ENCODE measurements at places on chromosomes 4 and X.

DNA sequence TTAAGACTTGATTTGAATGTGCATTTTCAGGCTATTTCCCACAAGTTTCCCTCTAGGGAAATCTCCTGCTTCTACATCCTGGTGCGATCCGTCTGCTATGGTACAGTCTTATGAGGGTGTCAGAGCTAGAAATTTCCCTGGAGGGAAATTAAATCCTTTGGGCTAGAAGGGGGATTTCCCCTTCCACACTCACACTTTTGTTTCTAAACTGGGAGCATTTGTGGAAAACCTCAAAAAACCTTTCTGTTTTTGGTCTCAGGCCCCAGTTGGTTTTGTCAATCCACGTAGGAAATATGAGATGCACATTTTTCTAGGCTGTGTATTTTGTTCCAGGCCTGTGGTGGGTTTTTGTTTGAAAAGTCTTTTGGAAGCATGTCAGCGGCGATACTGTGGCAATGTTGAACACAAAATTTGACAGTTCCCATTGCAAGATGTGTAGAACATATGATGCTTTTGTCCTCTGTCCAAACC lies 17.8 kb downstream of the HMGB3 start:
- DNase-seq = no peak

GRCh38 chr4:52126226-52126625 lies 75.1 kb downstream of the SPATA18 start:
- no peak for DNase-seq

DNA sequence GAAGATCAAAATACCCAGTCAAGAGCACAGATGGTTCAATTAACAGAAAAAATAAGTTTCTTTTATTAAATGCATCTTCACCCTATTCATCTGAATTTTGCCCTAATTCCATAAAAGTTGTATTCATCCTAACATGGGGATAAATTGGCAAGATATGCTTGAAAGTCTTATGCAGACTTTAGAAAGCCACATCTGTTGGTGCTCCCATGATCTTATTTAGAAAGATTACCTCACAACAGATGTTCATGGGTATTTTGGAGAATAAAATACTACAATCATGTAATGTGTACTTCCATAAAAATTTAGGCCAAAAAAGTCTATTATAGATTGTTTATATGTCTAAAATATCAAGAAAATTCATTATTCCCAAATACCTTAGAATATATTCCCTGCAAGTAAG lies 510.3 kb downstream of the TECRL start:
- DNase-seq = no peak

DNA sequence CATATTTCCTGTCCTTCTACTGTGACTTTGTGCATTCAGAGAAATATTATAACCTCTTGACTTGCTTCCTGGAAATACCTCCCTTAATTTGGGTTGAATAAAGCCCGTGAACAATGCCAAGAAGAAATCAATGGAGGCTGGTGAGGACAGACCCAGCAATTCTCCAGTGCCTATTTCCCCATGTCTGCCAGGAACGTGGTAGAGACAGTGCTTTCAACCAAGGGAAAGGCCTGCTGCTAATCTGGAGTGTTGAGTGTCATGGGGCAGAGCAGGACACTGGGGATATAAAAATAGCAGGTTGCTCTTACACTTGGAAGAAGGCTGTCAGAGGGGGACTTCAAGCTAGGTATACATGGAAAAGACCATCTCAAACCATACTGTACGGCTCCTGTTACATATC lies 19.9 kb downstream of the TSC22D3 start:
- no peak for DNase-seq

DNA sequence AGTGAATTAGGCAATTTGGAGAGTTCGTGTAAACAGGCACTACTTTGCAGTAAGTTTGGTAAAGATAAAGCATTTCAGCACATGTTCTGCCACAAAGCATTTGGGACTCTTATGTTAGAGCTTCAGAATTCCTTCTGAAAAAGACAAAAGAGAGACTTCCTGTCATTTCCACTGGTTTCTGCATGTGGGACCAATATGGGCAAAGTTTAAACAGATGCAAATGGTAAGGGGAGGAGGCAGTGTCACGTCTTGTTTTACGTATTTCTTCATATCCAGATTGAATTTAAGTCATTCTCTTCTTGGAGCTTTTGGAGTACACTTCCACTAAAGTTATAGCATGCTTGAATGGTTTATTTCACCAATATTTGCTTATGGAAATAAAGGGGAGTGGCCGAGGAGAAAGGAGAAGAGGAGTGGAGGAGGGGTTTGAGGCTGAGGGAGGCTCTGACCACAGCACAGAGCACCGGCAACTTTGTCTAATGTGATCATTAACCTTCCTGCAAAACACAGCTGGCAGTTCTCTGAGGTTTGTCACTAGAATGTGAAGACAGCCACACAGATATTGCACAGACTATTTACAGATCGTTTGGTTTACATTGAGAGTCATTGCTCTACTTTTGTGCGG lies at the start of gene APELA:
TSS of gene APELA (plus strand) at position 479 of the 625 bp plus-strand sequence. CDS start 154 bp downstream, outside the sequence.
- no peak for DNase-seq

DNA sequence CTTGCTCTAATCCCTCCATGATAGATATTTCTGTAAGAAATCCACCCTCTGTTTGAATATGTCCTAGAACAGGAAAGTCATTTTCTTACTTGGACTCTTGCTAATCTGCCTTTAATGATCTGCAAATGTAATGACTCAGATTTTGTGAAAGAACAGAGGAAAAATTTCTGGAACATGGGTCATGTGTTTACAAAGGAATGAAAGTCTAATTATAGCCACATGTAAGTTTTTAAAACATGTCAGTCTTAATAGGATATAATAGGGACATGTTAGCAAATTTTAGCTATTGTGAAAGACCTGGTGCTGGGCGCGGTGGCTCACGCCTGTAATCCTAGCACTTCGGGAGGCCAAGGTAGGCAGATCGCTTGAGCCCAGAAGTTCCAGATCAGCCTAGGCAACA lies 47.6 kb downstream of the GRK4 start:
- DNase-seq = no peak

- no peak for DNase-seq
These were observed 13.5 kb downstream of the KDM5C start for GRCh38 chrX:53211391-53211978.

- DNase-seq = peak; percentile 7
These were observed 220.7 kb downstream of the CAMK2D start for GRCh38 chr4:113540859-113541258.

GRCh38 chr4:16914208-16914607 lies 15.8 kb upstream of the LDB2 start:
- no peak for DNase-seq

DNA sequence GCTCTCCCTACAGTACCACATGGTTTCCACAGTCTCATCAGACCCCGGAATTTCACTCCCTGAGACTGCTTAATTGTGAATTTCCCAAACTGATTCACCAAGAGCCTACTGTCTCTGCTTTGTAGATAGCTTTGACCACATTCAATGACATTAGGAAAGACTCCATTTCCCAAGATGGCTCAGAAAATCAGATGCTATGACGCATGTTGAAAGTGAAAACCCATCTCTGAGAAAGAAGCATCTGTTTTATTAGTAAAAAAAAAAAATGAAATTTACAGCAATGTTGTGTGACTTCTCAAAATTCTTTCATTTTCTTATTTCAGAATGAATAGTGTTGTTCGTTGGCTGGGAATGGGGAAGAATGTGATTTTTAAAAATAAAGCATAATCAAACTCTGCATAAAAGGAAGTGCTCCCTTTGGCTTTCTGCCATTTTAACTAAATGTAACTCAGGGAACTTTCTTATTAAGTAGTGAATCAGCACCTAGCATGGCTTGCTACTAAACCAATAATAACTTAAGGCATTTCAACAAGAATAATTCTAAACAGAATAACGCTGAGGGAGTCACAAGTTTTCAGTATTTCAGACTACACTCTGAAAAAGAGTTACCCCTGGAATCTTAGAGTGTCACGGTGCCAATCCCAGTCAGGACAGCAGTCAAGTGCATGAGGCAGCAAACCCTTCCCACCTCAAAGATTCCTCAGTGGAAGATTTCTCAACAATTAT lies 97.4 kb upstream of the MYOZ2 start:
- DNase-seq = no peak

- no peak for DNase-seq
These were observed 626.5 kb upstream of the GALNTL6 start for GRCh38 chr4:171186700-171187099.

GRCh38 chr4:108926061-108926460 lies 163.2 kb upstream of the ETNPPL start:
- DNase-seq = no peak

- DNase-seq = no peak
These were observed 198.0 kb downstream of the GUCY2F start for GRCh38 chrX:109283870-109284269.

GRCh38 chrX:68748030-68748429 lies 80.8 kb upstream of the EFNB1 start:
- DNase-seq = no peak

DNA sequence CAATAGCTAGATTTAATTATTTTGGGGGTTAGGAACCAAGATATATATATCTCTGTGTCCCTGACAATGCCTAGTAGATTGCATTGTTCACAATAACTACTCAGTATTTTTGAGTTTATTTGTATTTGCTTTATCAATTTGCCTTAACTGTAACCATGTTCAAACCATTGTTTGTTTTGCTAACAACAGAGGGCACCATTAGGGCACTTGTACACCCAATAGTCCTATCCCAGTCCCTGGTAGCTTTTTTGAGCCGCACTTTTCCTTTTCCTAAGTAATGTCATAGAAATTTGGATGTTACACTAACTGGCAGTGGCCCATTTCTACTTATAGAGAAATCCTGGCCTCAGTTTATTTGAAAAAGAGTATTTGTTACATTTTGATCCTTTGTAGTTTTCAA lies 575 bp upstream of the KLHL5 start:
- no peak for DNase-seq

All from stimulated activated CD4-positive, alpha-beta T cell treated with anti-CD3 and anti-CD28 coated beads, TNF-alpha, amount 100 ng/mL, for 4 hours (primary cell).